ENCODE measurements at places on chromosomes 13 and 19.

- no peak for DNase-seq
Observed at GRCh38 chr13:36192166-36192565, 22.2 kb downstream of the SOHLH2 start.

- no peak for DNase-seq
Observed at GRCh38 chr13:103615771-103616170, 549.6 kb upstream of the SLC10A2 start.

- no peak for DNase-seq
Observed at GRCh38 chr19:49557641-49558325, 22.6 kb downstream of the NOSIP start.

DNA sequence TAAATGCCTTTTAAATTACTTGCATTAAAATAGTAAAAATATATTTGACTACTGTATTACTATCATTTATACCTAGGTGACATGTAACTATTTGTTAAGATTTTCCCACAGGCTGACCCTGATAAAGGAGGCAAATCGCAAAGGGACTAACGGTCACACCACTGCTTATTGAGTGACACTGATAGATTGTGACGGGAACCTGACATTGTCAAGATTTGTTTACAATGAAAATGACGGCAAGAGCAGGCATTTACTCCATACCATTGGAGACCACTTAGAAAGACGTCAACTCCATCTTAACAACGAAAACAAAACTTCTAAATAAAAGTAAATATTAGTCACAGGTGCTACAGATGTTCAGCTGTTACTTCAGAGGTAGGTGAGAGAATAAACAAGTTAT lies 289.0 kb downstream of the DACH1 start:
- DNase-seq, result no peak

- no peak for DNase-seq
Observed at GRCh38 chr19:34507414-34508067, 26.0 kb downstream of the WTIP start.

DNA sequence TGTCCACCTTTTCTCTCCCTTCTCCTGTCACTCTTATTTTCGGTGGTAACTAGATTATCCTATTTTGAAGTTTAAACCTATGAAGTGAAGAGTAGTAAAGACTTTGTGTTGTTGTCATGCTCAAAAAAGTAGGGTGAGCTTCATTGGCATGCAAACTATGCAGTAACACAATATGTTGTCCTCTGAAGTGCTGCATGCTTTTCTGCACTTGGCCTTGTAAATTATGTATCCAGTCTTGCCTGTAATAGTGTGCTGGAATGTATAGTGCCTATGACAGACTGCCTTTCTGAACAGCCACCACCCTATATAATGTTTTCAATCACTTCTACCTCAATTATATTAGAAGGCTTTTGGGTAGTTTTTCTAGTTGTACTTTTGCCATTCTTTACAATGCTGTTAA lies 1198.2 kb upstream of the PCDH20 start:
- no peak for DNase-seq

DNA sequence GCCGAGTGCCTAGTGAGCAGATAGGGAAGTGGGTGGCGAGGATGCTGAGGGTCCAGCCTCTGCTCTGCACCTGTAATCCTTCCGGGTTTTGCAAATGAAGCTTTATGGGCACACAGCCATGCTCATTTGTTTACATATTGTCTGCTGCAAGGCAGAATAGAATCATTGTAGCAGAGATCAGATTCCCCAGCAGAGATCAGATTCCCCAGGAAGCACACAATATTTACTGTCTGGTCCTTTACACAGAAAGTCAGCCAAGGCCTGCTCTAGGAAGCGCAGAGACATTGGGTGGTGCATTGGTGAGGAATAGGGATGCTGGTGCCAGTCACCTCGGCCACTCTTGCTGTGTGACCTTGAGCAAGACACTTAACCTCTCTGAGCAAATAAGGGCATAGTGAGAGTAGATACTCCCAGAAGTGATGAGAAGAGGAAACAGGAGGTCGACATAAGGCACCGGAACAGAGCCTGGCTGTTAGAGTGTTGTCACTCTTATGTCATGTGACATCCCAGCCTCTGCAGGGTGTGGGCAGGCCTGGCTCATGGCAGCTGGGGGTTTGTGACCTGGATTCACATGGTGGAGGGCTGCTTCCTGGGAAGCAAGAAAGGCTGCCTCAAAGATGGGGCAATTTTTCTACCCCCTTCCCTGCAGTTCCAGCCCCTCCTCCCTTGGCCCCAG lies 25.6 kb downstream of the CARM1 start:
- DNase-seq, result no peak

DNA sequence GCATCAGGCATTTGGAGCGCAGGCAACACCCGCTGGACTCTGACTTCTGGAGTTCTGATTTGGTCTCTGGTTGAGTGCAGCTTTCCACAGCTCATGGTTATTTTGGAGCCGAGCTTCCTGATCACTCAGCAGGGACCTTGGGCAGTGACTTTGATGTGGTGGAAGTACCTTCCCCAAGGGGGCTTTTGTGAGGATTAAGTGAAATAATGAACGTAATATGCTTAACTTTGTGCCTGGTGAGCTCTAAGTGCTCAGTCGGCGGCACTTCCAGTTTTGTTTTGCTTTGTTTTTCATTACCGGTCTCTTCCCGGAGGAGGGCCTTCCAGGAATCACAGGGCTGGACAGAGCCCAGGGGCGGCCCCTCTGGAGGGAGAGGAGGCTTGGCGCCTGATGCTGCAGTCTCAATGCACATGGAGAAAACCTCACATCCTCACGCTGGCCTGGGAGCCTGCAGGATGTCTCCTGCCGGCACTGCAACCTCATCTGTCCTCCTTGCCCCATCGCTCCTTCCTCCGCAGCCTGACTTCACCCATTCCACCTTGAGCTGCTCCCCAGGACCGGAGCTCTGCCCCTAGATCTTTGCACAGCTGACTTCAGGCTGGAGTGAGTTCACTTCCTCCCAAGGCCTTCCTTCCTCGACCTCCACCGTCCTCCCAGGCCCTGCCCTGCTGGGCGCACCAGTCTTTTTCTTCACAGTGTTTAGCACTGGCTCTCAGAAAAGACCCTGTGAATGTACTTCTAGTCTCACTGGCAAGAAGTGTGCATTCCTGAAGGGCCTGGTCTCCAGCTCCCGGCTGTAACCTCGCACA lies 1.5 kb downstream of the PLEKHF1 start:
- no peak for DNase-seq

DNA sequence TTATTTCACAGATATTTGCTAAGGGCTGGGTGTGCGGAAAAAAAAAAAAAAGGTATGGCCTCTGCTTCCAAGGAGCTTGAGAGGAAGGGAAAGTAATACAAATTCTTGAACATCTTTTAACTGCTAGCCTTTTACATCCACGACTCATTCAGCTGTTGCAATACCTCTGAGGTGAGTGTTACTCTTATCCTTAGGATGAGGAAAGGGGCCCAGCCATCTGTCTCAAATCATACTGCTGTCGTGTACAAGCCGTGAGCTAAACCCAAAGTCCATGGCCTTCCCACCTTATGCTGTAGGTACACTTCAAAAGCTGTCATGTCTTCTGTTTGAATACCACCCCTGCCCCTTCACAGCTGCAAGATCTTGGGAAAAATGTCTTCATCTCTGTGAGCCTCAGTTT lies 146.8 kb downstream of the KCNRG start:
- no peak for DNase-seq

GRCh38 chr13:49635599-49636433 lies 7.5 kb downstream of the ARL11 start:
- peak; percentile 25 for DNase-seq

GRCh38 chr19:6394831-6395230 lies 1.9 kb upstream of the GTF2F1 start:
- DNase-seq, result no peak

GRCh38 chr13:93771227-93771626 lies 544.6 kb downstream of the GPC6 start:
- DNase-seq, result no peak

GRCh38 chr13:26821672-26822071 lies 61.1 kb upstream of the GPR12 start:
- no peak for DNase-seq

Measured in stimulated activated CD4-positive, alpha-beta T cell treated with anti-CD3 and anti-CD28 coated beads, Interleukin-4, amount 100 ng/mL, for 24 hours (primary cell).